ENCODE measurements at places on chromosomes 4 and X.

- DNase-seq: no peak
Observed at GRCh38 chr4:42708625-42709024, 51.7 kb upstream of the ATP8A1 start.

- no peak for DNase-seq
Observed at GRCh38 chr4:40848251-40848650, 98.5 kb downstream of the NSUN7 start.

- no peak for DNase-seq
Observed at GRCh38 chr4:147620315-147620714, 3.1 kb downstream of the TMEM184C start.

DNA sequence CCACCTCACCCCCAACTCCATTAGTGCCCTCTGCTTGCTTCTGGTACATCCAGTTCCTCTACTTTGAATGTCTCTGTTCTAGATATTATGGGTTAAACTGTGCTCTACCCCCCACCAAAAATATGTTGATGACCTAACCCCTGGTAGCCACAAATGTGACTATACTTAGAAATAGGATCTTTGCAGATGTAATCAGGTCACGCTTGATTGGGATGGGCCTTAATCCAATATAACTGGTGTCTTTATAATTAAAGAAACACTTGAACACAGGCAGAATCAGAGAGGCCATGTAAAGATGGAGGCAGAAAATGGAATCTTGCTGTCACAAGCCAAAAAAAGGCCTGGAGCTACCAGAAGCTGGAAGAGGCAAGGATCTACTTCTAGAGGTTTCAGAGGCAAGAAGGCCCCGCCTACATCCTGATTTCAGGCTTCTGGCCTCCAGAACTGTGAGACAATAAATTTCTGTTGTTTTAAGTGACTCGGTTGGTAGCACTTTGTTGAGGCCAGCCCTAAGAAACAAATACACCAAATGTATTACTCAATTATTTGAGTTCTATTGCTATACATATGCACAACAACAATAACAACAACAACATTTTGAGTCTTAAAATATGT lies 220.0 kb downstream of the PPP3CA start:
- DNase-seq: no peak

- no peak for DNase-seq
Observed at GRCh38 chr4:102640669-102641068, 120.1 kb downstream of the MANBA start.

- DNase-seq: no peak
Observed at GRCh38 chrX:108020631-108021030, 24.2 kb upstream of the VSIG1 start.

GRCh38 chr4:26850528-26850927 lies 10.1 kb upstream of the STIM2 start:
- no peak for DNase-seq

GRCh38 chrX:134181275-134181660 lies 55.7 kb upstream of the CCDC160 start:
- no peak for DNase-seq

DNA sequence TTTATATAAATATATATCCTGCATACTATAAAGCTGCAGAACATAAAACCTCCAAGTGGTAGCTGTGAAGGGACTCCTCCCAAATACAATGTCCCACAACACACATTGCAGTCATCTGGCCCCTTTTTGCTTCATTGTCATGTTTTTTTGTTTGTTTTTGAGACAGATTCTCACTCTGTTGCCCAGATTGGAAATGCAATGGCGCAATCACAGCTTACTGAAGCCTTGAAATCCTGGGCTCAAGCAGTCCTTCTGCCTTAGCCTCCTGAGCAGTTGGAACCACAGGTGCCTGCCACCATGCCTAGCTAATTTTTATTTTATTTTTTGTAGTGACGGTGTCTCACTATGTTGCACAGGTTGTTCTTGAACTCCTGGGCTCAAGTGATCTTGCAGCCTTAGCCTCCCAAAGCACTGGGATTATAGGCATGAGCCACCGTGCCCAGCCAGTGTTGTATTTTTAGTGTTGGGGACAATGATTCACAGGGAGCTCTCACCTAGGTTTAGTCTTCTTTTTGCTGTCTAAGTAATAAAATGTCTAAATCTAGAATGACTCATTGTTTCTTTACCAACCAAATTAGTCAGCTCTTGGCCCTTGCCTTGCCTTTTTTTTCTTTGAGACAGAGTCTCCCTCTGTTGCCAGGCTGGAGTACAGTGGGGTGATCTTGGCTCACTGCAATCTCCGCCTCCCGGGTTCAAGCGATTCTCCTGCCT lies 24.0 kb upstream of the XIAP start:
- DNase-seq: no peak

GRCh38 chrX:46572340-46572936 lies 1.1 kb upstream of the CHST7 start:
- no peak for DNase-seq

DNA sequence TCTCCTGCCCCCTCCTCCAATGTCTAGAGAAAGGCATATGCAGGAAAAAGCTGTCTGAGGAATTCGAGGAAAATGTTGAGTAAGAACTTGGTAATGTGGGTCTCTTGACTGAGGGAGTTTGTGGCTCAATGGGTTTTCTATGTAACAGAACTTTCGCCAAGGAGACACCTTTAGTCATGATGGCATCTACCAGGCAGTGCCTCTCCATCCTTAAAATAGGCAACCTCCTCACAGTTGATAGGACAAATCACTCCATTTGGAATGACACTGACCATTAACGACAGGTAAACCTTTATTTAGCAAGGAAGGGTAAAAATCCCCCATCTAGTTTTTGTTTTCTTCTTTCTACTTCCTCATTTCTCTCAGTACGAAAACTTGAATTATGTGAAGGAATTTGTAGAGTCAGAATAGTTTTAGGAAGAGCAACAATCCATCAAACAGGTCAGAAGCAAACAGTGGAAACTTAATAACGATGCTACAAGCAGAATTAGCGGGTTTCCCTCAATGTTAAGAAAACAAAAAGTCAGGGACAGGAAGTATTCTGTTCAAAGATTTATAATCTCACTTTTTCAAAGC lies 2.7 kb downstream of the GSX2 start:
- DNase-seq: no peak

All from non-pigmented ciliary epithelial cell (primary cell).